ENCODE measurements at places on chromosomes 12 and 14.

DNA sequence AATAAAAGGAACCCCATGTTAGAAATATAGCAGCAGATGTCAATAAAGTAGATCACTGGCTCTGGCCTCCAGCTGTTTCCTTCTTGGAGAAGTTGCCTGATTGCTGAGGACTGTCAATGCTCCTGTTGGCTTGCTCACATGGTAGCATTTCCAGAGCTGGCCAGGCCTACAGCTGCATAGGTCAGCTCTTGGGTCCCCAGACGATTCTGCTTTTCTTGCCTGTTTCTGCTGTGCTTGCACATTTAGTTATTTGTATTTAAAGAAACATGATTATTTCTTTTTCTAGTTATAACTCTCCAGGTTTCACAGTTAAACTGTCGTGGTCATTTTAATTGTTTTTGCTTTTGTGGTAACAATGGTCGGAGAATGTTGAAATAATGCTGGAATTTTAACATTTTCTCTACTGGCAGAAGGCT is 7.2 kb downstream of the NAV3 start:
- no peak for DNase-seq

- no peak for DNase-seq
These were observed 3.8 kb upstream of the BRF1 start for GRCh38 chr14:105304565-105304964.

- DNase-seq, result no peak
These were observed 15.3 kb downstream of the KRT2 start for GRCh38 chr12:52636592-52637258.

- DNase-seq, result no peak
These were observed 4.4 kb upstream of the PDE6H start for GRCh38 chr12:14968478-14968877.

DNA sequence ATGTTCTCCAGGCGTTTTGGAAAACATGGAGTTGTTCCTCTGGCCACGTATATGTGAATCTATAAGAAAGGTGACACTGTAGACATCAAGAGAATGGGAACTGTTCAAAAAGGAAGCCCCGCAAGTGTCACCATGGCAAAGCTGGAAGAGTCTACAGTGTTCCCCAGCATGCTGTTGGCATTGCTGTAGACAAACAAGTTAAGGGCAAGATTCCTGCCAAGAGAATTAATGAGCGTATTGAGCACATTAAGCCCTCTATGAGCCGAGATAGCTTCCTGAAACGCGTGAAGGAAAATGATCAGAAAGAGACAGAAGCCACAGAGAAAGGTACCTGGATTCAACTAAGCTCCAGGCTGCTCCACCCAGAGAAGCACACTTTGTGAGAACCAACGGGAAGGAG is 92.5 kb upstream of the EIF5 start:
- DNase-seq, result no peak

DNA sequence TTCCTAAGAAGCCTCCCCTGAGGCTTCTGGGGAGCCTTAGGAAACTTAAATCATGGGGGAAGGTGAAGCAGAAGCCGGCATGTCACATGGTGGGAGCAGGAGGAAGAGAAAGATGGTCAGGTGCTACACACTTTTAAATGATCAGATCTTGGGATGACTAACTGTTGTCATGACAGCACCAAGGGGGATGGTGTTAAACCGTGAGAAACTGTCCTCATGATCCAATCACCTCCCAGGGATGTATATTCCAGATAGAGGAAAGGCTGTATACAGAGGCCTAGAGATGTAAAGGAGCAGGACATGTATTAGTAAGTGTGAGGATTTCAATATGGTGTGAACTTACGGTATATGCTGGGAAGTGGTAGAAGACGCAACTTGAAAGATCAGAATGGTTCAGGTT is 121.1 kb downstream of the CAND1 start:
- DNase-seq, result no peak
